Upper lobe of left lung (tissue), 6 donors: ENCODE measurements at places on chromosomes 4 and X.
A peak's percentile ranks its signal among the peaks of the same experiment; 100 is the strongest.

- no peak for DNase-seq
Measured at GRCh38 chr4:41142376-41143310, 71.7 kb downstream of the APBB2 start.

GRCh38 chrX:70445951-70446350, 1.3 kb downstream of the DLG3 start:
- no peak for DNase-seq

GRCh38 chrX:129791961-129792570, 12.3 kb downstream of the SASH3 start:
- no peak for DNase-seq

DNA sequence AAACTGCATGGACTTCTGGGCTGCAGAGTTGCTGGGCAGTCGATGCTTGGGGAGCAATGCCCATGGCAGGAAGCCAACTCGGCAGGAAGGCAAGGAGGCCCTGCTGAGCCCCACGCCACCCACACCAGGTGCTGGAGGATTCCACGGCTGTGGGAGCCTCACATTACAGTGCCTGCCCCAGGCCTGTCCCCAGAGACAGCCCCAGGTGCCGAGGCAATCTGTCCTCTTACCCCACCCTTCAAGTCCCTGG, 53.9 kb downstream of the HMX1 start:
- peak; percentile 9 for DNase-seq
